ENCODE measurements at places on chromosomes 12 and 14.

GRCh38 chr14:51701951-51702350 lies 50.2 kb downstream of the FRMD6 start:
- DNase-seq = no peak

- no peak for DNase-seq
These were observed 2.7 kb upstream of the TRHDE start for GRCh38 chr12:72269491-72269890.

- no peak for DNase-seq
These were observed 17.9 kb upstream of the KRR1 start for GRCh38 chr12:75529316-75529715.

DNA sequence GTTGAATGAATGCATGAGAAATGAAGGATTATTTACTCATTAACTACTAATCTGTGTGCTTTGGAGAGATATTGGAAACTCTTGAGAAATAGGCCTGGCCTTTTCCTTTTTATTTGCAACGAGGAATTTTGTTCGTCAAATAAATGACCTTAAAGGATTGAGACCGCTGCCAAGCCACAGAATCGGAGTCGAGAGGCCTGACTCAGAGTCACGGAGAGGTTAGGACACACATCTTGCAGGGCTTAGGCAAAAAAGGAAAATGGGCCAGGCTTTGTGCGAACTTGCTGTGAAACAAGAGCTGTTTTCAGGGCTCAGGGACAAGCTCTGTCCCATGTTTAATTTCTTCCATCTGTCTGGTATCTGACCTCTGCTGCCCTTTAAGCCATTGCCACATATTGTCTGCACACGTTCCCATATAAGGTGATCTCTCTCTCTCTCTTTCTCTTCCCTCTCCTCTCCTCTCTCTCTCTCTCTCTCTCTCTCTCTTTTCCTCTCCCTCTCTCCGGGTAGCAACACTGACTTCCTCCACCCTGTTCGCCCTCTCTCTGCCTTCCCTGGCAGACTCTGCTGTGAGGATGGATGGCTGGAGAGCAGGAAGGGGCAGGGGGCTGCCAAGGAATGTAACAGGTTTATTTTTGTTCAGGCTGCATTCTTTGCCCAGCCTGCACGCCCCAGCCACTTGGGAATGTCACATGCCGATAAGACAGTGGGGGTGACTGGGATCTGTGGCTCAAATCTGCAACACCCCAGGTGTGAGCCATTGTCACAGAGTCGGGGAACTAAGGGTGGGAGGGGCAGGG lies 14.9 kb upstream of the IFT81 start:
- DNase-seq = no peak

- no peak for DNase-seq
These were observed 16.6 kb upstream of the IFI27L2 start for GRCh38 chr14:94145902-94146527.

DNA sequence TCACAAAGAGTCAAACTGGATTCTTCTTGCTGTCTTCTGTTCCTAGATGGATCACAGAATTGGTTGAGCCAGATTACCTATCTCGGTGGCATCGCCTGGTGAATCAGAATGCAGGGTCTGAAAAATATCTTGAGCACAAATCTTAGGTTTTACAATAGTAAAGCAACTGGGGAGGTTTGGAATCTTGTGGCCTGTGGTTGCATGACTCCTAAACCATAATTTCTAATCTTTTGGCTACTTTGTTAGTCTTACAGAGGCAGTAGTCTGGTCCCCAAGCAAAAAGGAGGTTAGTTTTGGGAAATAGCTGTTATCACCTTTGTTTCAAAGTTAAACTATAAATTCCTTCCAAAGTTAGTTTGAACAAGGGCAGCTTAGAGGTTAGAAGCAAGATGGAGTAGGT lies 1488.5 kb upstream of the FLRT2 start:
- no peak for DNase-seq

- no peak for DNase-seq
These were observed 24.2 kb downstream of the CDK17 start for GRCh38 chr12:96375841-96376604.

DNA sequence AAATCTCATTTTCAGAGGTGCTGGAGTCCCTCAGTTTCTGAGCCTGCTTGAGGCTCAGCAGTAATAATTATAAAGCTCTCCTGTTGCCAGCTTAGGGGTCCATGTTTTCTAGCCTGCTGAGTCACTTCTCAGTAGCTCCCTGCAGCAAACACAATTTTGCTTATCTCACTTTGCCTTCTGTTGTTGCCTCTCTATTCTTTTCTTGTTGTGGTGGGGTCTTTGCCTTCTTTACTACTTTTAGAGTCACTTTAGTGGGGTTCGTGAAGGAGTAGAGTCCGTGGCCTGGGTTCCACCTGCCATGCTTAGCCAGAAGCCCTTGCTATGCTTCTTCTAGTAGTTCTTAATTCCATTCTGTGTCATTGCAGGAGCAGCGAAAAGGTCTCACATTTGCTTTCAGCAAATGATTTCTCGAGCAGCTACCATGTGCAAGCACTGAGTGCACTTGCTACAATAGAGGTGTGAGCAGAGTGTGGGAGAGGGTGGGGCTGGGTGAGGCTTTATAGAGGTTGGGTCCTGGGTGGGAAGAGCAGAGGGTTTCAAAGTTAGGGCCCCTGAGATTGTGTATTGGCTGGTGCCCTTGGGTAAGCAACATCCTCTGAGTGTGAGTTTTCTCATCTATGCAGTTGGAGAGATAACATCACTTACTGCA lies 114.3 kb downstream of the ADCK1 start:
- no peak for DNase-seq

DNA sequence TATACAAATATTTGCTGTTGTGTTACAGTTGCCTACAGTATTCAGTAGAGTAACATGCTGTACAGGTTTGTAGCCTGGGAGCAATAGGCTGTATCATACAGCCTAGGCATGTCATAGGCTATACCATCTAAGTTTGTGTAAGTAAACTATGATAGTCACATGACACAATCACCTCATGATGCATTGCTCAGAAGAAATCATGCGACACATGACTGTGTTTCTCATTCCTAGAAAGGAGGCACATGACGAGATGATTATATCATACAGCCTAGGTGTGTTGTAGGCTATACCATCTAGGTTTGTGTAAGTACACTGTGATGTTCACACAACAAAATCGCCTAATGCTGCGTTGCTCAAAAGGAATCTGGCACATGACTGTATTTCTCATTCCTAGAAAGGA lies 31.9 kb downstream of the NOPCHAP1 start:
- DNase-seq = no peak

DNA sequence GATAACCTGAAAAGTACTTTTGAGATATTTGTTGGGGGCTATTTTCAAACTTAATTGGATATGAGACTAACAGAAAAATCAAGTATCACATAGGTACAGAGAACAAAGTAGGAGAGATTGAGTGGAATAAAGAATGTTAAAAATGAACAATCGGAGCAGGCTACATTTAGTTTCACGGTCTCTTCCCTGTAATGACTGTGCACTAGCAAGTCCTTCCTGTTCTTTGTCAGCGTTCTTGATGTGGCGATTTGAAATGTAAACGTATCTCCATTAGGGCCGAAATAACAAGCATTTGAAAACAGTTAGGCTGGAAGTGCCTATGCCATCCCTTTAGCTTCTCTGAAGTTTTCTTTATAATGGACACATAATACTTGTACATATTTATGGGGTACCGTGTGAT lies 31.0 kb downstream of the SLC25A29 start:
- DNase-seq = no peak

DNA sequence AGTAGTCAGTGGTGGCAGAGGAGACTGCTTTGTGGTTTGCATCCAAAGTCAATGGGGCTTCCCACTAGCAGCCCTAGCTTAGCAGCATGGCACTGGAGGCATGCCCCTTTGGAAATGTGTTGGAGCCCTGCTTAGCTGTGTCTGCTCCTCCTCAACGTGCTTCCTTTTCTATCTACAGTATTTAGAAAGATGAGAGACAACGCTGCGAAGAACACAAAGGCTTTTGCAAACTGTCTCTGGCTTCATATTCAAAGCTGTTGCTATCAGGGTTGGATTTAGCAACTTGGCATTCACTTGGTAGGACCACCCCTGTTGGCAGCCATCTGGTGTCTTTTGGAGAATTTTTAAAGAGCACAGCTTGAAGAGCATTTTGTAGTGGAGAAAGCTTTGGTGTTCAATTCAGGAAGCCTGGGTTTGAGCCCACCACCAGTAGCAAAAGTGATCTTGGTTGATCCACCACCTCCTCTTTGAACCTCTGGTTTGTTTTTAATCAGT lies 82.1 kb upstream of the CCDC196 start:
- DNase-seq = no peak

All from activated CD8-positive, alpha-beta memory T cell treated with anti-CD3 and anti-CD28 coated beads for 1 hour (primary cell).